Urothelium cell line (cell line): ENCODE measurements at places on chromosomes 1 and 21.

GRCh38 chr21:45632160-45632559, 11.4 kb upstream of the PCBP3 start:
- no peak for DNase-seq

- no peak for DNase-seq
Observed at GRCh38 chr1:190667914-190668313, 190.2 kb upstream of the BRINP3 start.

GRCh38 chr1:113429461-113430153, 39.3 kb downstream of the MAGI3 start:
- DNase-seq, result no peak

GRCh38 chr1:196148367-196148970, 459.8 kb downstream of the KCNT2 start:
- DNase-seq, result no peak

DNA sequence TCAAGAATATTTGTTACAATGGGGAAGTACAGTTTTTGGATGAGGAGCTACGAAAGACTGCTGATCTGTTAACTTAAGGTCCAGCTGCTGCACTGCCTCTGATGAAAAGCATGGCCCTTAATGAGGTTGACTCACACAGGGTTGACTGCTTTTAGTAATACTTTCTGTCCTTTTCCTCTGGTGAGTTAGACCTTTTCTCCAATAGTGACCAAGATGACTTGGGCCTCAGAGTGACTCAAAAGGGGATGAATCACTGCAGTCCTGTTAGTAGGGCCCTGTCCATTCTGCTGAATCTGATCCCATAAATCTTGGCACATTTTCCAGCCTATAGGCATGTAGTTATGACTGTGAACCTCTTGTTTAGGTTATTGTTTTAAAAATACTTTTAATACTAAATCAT, 2.7 kb downstream of the DISP1 start:
- peak; percentile 37 for DNase-seq

DNA sequence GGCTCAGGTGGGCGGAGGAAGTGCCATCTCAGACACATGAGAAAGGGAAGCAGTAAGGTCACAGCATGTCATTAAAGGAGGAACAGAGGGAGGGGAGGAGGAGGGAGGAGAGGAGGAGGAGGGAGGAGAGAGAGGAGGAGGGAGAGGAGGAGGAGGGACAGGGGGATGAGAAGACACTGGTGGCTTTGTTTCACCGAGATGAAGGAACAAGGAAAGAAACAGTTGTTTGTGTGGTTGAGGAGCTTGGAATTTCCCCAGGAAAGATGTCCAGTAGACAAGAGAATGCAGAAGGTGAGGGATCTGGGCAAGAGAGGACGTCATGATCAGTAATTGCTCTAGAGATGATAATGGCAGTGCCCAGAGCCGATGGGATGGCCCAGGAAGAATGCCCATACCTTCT, 97.7 kb downstream of the AJAP1 start:
- no peak for DNase-seq

- no peak for DNase-seq
Observed at GRCh38 chr1:1267488-1268283, 6.0 kb downstream of the UBE2J2 start.

GRCh38 chr1:230326971-230327891, 98.9 kb downstream of the PGBD5 start:
- DNase-seq, result no peak

DNA sequence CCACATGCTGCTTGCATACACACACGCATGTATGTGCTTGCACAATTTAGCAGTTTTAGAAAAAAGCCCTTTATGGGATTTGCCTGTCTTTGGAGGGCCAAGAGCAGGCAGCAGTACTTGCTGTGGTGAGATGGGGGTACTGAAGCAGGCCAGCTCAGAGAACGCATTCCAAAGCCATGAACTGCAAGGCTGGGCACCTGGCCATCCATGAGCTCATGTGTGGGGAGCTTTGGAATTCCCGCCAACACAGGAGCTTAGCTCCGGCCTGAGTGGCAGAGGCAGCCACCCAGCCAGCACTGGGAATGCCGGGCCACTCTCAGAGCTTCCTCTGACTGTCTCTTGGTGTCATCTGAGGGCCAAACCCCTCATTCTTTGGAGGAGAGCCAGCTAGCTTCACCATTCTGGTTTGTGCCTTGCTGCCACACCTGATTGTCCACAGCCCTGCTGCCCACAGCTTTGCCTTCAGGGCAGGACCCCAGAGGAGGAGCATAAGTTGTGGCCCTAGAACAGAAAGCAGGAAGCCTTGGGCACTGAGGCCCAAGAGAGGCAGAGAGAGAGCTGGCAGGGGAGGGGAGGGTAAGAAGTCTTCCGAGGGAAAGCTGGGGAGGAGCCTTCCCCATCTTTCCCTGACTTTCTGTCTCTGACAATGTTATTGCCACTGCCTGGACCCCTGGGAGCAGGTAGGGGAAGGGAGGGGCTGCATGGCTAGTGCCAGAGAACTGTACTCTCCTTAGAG, 92.1 kb upstream of the POU3F1 start:
- DNase-seq, result peak; percentile 96
